GM04503 (cell line): ENCODE measurements at places on chromosomes 16 and 17.

DNA sequence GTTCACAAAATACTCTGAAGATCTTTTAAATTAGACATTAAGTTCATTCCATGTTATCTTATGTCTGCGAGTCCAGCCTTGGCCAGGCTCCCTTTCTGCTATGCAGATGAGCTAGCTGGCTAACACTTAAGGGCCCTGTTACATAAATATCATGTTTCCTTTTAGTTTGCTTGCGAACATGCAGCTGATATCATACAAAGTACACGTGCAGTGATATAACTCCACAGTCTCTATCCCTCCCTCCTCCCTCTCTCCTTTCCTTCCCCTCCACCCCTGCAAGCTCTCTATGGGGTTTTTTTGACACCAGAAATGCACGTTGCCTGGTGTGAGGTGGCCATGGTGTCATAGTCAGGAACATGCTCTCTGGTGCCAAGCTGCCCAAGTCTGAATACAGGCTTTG is 46.1 kb downstream of the ARHGAP17 start:
- DNase-seq: no peak

DNA sequence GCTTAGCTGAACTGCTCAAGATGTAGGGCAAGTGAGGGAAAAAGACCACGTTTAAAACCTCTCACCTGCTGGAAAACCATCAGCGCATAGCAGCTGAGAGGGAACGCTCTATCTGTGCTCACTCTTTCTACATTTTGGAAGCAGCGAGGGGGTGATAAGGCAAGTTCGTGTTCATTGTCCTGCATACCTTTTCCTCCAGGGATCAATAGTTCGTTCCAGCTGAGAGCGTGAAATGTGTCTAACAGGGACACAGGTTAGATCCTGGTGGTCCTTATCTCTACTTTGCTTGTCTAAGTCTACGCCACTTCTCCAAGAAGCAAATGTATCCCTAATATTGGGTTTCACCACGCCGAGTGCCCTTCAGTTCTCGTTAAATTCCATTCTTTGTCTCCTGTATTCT is 183.5 kb upstream of the ZFHX3 start:
- DNase-seq: no peak

GRCh38 chr17:72931163-72931562 is 161.3 kb downstream of the SLC39A11 start:
- DNase-seq: no peak

- DNase-seq: no peak
Measured at GRCh38 chr17:17779015-17779611, 57.7 kb downstream of the SREBF1 start.

DNA sequence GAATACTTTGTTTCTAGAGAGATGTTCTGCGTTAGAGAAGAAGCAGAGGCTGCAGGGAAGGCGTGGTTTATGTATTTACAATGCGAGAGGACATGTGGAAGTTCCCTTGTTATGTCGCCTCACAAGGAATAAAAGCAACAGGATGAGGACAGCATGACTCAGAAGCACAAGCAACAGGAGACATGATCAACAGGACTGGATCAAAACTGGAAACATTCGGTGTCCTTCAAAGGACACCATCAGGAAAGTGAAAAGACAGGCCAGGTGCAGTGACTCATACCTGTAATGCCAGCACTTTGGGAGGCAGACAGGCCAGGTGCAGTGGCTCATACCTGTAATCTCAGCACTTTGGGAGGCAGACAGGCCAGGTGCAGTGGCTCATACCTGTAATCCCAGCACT is 52.6 kb downstream of the CCDC57 start:
- DNase-seq: no peak

GRCh38 chr17:50184611-50185398 is 16.6 kb downstream of the COL1A1 start:
- DNase-seq: no peak

GRCh38 chr17:42019509-42020404 is at the start of gene NKIRAS2:
NKIRAS2 (plus strand) TSS chr17:42020090; CDS start chr17:42021578, 1,488 bp downstream.
- peak; percentile 46 for DNase-seq

DNA sequence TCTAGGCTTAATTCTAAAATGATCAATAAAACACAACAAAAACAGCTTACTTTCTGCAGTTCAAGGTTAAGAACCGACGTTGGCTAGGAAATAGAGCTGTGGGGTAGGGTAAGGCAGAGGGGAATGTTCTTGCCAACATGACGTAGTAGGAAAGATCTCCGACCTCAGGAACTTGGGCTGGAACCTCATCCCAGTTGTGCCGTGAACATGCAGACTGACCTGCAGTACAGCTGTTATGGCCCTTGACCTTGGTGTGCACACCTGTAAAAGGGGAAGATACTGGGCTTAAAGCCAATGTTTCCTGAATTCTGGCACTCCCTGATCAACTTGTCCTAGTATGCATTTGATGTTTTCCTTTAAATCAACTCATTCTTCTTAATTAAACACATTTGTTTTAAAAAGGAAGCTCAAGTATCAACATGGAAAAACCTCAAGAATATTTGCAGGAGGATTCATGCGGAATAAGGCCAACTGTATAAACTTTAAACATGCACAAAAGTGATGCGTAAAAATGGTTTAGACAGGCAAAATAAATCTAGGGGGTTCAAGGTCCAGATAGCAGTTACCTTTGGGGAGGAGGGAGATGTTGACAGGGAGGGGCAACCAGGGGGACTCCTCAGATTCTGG is 14.2 kb upstream of the SLC6A2 start:
- DNase-seq: peak; percentile 25

DNA sequence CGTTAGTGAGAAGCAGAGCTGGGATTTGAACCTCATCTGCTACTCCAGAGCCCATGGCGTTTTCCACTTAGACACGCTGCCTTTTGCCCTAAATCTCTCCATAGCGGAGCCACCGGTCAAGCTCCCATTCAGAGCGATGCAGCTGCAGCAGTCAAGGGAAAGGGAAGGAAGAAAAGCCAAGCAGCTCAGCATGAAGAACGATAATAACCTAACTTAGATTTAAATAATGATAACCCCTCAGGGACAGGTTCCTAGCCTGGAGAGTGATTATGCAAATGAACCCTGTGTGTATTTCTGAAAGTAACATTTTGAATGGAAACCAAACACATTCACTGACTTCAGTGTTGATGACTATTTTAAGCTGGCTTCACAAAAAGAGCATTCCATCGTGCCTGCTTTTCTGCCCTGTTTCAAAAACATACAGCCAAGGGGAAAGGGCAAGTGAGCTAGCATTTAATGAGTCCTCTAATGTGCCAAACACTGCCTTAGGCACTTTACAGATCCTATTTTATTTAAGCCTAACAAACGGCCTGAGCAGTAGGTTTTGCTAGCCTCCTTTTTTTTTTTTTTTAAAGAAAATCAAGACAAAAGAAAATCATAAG is 798.3 kb downstream of the CDH8 start:
- DNase-seq: no peak

- no peak for DNase-seq
Measured at GRCh38 chr17:385178-385835, 32.7 kb upstream of the RPH3AL start.

DNA sequence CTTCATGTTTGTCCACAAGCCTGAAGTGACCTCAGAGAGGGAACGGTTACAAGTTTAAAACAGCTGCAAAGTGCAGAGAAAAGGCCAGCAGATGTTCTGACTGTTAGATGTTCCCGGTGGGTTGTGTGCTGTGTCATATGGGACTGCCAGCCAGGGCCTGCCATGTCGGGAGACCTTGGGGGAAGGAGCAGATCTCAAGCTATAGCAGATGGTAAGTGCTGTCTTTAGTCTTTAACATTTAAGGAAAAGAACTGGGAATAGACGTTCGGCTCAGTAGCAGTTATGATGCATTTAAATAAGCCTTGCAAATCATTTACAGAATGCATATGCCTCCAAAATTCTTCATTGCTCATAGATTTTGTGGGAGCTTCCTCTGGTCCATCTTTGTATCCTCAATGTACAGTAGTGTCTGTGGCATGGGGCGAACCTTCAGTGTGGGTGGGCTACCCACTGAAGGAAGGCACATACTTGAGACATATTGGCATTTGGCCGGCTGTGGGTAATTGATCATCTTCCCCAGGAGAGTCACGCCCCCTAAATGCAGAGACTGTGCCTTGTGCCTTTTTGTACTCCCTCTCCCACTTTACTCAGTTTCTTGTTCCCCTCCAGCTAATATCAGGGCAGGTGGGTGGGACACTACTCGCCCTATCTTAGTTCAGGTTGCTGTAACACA is 131.9 kb downstream of the NPIPB5 start:
- no peak for DNase-seq

- no peak for DNase-seq
Measured at GRCh38 chr17:29591737-29592608, 959 bp upstream of the ANKRD13B start.

DNA sequence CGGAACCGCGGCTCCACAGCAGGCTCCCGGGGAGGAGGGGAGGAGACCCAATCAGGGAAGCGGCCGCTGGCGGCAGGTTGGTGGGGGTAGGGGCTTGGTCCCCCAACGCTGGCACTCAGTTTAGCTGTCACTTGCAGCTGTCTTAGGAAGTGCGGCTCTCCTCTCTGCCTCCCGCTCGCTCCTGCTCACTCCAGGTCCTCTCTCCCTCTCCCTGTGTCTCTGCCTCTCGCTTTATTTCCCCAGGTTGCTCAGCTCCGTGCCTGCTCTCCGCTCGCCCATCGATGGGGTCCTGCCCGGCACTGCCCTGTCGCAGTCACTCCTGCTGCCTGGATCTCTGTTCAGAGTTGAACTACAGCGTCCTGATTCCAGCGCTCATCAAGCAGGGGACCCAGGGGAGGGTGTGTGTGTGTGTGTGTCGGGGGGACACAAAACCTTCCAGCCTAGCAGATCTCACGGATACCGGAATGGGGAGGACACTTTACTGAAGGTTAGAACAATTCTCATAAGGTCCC is 145.6 kb downstream of the ENGASE start:
- DNase-seq: no peak

DNA sequence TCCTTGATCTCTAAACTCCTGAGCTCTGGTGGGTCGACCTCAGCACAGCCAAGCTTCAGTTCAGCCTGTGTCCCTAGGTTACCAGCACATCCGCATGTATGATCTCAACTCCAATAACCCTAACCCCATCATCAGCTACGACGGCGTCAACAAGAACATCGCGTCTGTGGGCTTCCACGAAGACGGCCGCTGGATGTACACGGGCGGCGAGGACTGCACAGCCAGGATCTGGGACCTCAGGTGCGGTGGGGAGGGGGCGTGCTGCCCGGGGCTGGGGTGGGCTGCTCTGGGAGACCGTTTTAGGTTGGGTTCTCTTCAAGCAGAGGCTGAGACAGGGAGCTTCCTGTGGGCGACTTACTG is 1.1 kb downstream of the MLST8 start:
- no peak for DNase-seq

GRCh38 chr16:56866955-56867830 is 2.2 kb downstream of the SLC12A3 start:
- DNase-seq: no peak
